ENCODE measurements at places on chromosomes 7 and 10. TPM values are rescaled to one million over a fixed set of nuclear protein-coding genes. Genes with fewer than 3 reads are reported as not detected.

DNA sequence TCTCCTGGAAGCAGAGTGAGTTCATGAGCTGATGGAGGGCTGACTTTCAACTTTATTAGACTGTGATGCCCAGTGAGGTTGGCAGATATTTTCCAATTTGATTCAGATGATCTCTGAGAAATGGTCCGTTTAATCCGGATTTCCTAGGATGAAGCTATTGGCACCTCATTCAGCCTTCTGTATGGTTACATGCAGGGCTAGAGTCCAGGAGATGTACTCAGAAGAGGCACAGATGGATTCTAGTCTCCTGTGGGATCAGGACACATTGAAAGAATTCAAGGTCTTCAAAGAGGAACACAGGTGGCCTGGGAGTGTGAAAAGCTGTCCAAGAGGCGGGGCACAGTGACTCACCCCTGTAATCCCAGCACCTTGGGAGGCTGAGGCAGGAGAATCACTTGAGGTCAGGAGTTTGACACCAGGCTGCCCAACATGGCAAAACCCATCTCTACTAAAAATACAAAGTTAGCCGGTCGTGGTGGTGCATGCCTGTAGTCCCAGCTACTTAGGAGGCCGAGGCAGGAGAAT, 23.0 kb upstream of the RHEB start:
- DNase-seq, result no peak

DNA sequence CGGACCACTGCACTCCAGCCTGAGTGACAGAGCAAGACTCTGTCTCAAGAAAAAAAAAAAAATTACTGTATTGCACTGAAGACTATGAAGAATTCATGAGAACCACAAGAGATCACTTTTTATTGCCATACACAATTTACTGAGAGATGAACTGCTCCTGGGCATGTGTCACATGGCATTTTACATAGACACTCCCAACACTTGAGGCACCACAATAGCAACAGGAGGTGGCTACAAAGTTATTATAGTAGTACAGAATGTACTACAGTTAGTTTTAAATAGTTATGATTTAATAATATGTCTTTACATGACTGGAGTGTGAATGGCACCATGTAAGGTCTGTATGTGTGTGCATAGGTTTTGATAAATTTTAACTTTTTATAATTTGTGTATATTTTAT, 70.6 kb downstream of the KMT2E start:
- no peak for DNase-seq

DNA sequence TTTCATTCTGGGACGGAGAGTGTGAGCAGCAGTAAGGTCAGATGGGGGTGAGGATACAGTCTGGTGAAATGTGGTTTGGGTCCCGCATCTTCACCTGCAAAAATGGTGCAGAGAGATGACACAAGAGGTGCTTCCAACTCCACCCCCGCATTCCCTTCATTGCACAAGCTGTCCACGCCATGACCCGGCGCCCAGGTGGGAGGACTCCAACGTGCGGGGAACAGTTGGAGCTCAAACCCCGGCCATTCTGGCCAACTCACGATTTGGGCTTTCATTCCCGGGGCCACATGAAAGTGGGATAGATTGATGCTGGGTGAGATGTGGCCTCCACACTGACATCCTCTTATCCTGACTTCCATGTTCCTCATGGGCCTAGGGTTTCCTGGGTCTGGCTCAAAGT, 34.6 kb upstream of the ZNF273 start:
- no peak for DNase-seq

DNA sequence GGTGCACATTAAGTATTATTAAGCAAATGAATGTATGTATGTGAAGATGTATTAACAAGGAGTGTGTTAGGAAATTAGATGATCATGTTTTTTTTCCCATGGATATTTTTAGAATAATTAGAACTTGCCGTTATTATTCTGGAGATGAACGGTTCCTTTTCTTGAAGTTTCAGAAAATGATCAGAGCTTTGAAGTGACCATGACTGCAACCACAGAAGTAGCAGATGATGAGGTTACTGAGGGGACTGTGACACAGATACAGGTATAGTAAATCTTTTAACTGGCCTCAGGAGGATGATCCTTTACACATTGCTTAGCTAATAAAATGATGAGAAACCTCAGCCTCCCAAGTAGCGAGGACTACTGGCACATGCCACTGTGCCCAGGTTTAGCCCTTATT, 18.6 kb downstream of the DMTF1 start:
- no peak for DNase-seq

GRCh38 chr10:48416584-48417232, 110.2 kb downstream of the MAPK8 start:
- no peak for DNase-seq

The IDI2 gene
- total RNA-seq, result not detected

GRCh38 chr7:76193466-76193865, 8.2 kb upstream of the SRRM3 start:
- no peak for DNase-seq

Measured in CD4-positive, alpha-beta T cell (primary cell).